ENCODE measurements at places on chromosomes 2 and 18.
A peak's percentile ranks its signal among the peaks of the same experiment; 100 is the strongest.

GRCh38 chr2:164747783-164748433, 93.7 kb downstream of the COBLL1 start:
- peak; percentile 13 for DNase-seq

DNA sequence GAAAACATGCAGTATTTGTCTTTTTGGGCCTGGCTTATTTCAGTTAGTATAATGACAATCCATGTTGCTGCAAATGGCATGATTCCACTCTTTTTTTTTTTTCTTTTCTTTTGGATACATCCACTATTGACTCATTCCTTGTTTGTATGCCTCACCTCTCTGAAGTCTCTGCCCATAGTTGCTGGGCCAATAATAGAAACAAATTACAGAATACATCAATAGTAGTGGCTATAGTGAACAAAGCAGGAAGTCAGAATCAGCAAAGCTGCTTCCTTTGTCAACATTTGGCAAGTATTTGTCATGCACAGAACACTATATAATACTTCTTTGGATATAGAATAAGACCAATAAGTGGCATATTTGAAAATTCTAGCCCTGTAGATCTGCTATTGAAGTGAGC, 609.7 kb downstream of the STK39 start:
- DNase-seq: no peak

DNA sequence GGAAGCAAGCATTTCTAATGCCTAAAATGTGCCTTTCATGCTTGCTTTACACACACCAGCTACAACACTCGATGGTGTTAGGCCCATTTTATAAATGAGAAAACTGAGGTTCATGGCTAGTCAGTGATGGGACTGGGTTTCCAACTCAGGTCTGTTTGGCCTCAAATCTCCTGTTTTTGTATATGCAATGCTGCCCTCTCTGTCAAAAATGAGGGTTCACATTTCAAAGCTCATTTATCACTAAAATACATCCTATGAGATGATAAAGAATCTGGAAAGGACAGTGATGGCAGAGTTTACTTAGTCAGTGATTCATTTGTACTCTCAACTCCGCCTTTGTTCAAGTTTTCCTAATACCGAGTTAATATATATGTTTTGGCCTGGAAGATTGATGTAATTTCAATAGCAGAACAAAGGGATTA, 92.3 kb downstream of the KCTD1 start:
- DNase-seq: no peak

GRCh38 chr18:26617151-26617554, 68.8 kb upstream of the KCTD1 start:
- DNase-seq: peak; percentile 72

GRCh38 chr2:45256867-45257641, 247.8 kb upstream of the SIX2 start:
- DNase-seq: no peak

- DNase-seq: no peak
These were observed 28.5 kb downstream of the HPCAL1 start for GRCh38 chr2:10331027-10331701.

DNA sequence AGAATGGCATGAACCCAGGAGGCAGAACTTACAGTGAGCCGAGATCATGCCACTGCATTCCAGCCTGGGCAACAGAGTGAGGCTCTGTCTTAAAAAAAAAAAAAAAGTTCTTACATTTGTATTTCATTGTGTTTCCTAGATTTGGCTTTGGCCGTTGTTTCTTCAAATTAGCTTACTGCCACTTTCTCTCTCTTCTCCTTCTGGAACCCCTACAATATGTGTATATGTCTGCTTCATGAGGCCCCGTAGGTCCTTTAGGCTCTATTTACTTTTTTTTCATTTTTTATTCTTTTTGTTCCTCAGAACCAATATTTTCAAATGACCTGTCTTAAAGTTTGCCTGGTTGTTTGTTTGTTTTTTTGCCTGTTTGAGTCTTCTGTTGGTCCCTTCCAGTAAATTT, 41.2 kb downstream of the RMDN2 start:
- DNase-seq: no peak

DNA sequence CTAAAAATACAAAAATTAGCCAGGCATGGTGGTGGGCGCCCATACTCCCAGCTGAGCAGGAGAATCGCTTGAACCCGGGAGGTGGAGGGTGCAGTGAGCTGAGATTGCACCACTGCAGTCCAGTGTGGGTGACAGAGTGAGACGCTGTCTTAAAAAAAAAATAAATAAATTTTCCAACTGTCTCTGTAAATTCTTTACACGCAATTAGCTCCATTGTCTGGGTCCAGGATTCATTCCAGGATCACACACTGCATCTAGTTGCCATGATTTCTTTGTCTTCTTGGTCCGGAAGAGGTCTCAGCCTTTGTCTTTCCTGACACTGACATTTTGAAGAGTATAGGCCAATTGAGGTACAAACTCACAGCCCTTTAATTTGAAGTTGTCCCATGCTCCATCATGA, 167.6 kb upstream of the NYAP2 start:
- DNase-seq: no peak

- DNase-seq: no peak
These were observed 159.3 kb upstream of the MYCN start for GRCh38 chr2:15780912-15781574.

- no peak for DNase-seq
These were observed 3.9 kb downstream of the ABCB11 start for GRCh38 chr2:169027234-169027633.

GRCh38 chr2:100422320-100423055, 5.0 kb upstream of the CHST10 start:
- peak; percentile 32 for DNase-seq

DNA sequence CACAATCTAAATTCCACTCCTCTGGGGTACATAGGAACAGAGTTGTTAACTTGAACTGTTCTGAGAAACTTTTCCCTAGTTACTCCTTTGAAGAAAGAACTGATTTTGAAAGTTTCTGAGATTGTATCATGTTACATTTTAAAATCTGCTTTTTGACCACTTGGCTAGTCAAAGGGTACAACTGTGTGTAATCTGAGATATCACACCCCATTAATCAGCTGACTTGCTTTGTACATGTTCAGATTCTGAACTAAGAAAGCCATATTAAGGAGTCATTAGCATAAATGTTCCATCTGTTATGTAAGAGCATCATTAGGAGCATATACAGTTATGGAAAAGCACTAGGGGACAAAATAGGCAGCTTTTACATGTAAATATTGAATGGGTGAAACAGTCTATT, 3.8 kb upstream of the WDR35 start:
- peak; percentile 15 for DNase-seq

GRCh38 chr2:217538719-217539118, 464.1 kb downstream of the TNS1 start:
- no peak for DNase-seq

- DNase-seq: no peak
These were observed 134.4 kb upstream of the LTBP1 start for GRCh38 chr2:32812316-32812715.

GRCh38 chr2:223576873-223577272, 25.3 kb downstream of the SCG2 start:
- DNase-seq: peak; percentile 94

- DNase-seq: no peak
These were observed 460.8 kb downstream of the RNF144A start for GRCh38 chr2:7377916-7378569.

DNA sequence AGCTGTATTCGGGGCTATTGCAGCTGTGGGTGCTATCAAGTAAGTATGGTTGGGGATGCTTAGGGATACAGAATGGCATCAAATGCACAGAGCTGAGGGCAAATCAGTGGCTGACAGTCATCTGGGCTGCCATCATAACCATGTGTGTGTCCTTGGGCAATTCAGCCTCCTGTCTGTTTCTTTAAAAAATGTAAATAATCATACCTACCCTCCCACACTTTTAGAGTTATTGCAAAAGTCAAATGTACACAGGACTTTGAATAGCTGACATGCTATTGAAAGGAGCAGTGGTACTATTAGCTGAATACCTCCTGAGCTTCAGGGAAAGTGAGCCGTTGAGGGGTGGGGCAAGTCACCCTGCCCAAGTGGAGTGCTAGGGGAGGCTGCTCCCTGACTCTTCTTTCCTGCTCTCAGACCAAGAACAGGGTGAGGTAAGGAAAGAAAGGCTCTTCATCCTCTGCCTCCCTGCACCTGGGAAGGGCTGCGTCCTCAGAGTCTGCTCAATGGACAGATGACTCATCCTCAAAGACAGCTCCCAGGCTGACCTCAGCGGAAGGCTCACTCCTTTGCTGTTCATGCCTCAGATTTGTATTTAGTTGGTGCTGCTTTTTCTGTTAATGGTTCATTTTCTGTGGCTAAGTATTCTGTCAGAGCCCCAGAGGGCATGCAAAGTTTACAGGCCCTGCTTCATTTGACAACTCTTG, 54.9 kb upstream of the BZW1 start:
- peak; percentile 70 for DNase-seq

DNA sequence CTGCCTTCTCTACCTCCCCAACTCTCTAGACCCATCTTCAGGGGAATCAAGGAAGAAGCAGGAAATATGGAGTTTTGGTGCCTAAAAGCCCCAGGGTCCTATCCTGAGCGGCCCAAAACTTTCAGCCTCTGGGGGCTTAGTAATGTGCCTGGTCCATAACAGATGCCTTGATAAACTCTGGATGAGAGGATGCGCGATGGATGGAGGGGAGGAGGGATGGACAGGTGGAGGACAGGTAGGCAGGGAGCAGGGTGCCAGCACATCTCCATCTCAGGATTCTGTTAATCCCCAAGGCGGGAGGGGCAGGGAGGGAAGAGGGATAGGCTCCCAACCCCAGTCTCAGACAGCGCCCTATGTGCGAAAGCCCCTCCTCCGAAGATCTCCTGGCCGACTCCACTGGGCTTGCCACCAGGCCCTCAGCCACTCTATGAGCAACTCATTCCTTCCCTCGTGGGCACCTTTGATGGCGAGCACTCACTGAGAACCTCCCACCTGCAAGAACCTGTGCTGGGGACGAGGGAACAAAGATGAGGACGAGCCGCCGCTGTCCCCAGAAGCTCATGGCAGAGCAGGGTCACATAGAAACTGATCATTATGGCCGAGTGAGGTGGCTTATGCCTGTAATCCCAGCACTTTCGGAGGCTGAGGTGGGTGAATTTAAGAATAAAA, 23.1 kb downstream of the HS1BP3 start:
- DNase-seq: no peak

GRCh38 chr2:138827426-138828054, 47.4 kb upstream of the NXPH2 start:
- DNase-seq: peak; percentile 59

DNA sequence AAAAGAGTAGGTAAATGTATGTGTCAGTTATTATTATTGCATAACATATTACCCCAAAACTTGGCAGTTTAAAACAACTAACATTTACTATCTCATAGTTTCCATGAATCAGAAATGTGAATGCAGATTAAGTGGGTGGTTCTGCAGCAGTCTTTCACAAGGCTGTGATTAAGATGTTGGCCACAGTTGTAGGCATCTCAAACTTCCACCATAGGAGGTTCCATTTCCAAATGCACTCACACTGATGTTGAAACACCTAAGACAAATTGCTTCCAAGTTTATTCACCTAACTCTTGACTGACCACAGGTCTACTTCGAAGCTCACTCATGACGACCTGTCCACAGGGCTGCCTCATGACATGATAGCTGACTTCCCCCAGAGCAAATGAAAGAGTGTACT, 360.8 kb downstream of the GRB14 start:
- no peak for DNase-seq

- DNase-seq: no peak
These were observed 228.3 kb upstream of the SMAD2 start for GRCh38 chr18:48158721-48159120.

DNA sequence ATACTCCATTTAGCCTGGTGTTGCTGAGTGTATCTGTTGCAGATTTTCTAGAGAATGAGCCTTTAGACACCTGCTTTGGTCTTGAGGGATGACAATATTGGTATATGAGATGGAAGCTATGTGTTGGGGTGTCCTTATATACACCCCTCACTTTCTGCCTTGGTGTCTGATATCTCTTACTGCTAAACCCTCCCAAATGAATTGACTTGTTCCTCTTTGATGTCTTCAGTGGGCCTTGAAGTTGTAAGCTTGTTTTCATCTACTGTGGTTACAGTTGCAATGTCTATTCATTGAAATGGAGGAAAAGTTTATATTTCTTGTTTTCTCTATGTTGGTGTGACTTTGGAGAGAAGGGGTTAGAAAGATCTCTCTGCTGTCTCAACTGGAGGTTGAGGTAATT, 18.9 kb downstream of the RAB10 start:
- no peak for DNase-seq

DNA sequence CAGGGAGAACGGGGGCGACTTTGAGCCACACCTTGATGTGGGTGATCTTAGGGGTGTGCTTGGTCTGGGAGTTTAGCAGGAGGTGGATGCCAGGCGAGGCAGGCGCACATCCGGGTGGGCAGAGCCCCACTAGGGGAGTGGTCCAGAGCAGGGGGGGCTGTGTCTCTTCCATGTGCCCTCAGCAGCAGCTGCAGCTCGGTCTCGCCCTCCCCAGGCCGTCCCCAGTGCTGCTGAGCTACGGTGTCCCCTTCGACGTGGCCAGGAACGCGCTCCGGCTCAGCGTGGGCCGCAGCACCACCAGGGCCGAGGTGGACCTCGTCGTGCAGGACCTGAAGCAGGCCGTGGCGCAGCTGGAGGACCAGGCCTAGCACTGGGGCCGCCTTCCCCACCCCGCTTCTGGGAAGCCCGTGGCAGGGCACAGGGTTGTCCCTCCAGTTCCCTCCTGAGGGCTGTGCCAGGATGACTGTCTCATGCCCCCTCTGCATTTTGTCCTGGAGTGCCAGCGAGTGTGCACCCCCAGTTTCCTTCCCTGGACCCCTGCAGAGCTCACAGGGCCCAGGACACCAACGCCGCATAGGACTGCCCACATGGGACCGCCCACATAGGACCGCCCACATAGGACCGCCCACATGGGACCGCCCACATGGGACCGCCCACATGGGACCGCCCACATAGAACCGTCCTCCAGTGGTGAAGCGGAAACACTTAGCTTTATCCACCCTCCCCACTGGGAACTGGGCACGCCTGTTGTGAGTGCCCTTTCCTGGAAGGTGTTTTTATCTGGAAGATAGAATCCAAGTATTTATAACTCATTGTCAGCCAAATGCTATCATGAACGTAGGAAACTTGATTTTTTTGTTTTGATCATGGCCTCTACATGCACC, 1.9 kb upstream of the ESPNL start:
- DNase-seq: peak; percentile 61

- DNase-seq: no peak
These were observed 37.7 kb upstream of the CNGA3 start for GRCh38 chr2:98308532-98308931.

DNA sequence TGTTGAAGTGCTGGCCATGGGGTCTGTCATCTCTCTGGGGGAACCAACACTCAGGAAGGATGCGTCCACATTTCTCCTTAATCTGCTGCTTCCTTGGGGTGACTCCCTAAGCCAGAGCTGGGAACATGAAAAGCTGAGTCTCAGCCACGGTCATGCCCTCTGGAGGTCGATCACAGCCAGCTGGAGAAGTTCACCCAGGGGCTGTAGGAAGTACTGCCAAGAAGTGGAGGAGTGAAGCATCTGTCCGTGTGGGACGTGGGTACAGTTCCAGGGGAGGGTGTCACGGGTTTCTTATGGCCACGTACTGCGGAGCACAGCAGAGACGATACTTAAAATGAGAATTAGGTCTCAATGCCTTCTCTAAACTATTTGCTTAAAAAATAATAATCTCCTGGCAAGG, 42.4 kb upstream of the IGFBP2 start:
- peak; percentile 41 for DNase-seq

Measured in LHCN-M2 (cell line).